ENCODE measurements at places on chromosomes 4 and X.

DNA sequence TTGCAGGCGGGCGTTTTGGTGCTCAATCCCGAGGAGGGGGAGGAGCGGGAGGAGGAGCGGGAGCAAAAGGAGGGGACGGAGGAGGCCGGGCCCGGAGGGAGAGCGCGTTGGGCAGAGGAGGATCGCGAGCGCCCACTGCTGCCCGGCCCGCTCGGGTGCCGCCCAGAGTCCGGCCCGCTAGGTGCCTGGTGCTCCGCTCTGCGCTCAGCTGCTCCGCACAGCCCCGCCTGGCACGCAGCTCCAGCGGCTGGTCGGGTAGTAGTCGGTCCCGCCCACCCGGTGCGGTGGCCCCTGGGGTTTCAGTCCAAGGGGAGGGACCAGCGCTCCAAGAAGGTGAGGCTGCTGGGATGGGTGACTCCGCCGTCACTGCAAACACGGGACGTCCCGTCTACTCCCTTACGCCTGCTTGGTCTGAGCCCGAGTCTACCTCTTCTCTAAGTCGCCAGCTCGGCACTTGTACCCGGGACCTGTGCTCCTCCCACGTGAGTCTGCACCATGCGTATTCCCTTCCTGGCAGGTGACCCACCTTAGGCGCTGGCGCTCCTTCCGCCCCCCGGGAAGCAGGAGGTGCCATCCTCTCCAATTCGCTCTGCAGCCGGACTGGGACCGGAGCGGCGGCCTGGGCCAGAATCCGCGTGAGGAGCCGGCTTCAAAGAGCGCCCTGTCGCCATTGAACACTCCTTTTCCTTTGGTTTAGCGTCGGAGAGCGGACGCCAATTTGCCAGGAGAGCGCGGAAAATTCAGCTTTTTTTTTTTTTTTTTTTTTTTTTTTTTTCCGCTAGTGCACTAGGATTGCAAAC is 405 bp upstream of the HS3ST1 start:
- peak; percentile 40 for DNase-seq

DNA sequence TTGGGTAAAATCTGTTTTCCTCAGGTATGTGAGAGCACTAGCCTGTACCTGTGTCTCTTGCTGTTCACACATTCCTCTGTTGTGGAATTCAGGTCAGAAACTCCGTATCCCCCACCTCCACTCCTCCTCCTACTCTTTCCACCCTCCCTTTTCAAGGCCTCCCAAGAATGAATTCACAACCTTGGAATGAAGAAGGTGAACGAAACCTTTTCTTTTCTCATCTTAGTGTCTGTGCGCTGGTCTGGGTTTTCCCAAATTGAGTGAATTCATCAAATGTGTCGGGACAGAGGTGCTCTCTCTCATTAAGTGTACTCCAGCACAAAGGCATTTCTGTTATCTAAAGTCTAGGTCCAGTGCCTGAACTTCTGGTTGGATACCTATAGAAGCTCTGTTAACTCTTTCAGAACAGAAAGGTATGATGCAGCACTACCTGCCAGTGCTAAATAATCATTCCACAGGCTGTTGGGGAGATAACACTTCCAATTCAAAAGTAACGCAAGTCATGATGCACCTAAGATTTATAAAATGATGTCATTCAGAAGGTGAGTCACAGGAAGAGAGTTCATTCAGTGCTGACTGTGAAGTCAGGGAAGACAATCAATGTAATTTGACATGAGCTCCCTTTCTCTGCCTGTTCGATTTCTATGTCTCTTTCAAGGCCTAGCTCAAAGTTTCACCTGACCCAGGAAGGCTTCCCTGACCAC is 41.9 kb downstream of the COL4A6 start:
- DNase-seq = peak; percentile 0

- no peak for DNase-seq
These were observed 54.7 kb downstream of the CD38 start for GRCh38 chr4:15832523-15833451.

- DNase-seq = no peak
These were observed 2.8 kb upstream of the SRP72 start for GRCh38 chr4:56464581-56464980.

GRCh38 chrX:84223261-84223660 is 35.3 kb upstream of the RPS6KA6 start:
- no peak for DNase-seq

DNA sequence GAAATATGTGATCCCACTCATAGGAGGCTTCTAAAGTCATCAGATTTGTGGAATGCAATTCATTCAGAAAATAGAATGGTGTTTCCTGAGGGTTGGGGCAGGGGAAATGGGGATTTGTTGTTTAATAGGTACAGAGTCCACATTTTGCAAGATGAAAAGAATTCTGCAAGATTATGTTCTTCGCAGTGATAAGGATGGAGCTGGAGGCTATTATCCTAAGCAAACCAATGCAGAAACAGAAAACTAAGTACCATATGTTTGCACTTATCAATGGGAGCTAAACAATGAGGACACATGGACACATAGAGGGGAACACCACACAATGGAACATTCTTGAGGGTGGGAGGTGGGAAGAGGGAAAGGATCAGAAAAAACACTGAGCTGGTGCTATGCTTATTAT is 144.3 kb upstream of the NLGN4X start:
- DNase-seq = no peak

GRCh38 chr4:185384930-185385331 is 10.8 kb downstream of the LRP2BP start:
- peak; percentile 13 for DNase-seq

- peak; percentile 91 for DNase-seq
These were observed 51.1 kb downstream of the TMEM156 start for GRCh38 chr4:38980903-38981676.

- DNase-seq = no peak
These were observed 88.3 kb upstream of the UNC5C start for GRCh38 chr4:95637043-95637600.

DNA sequence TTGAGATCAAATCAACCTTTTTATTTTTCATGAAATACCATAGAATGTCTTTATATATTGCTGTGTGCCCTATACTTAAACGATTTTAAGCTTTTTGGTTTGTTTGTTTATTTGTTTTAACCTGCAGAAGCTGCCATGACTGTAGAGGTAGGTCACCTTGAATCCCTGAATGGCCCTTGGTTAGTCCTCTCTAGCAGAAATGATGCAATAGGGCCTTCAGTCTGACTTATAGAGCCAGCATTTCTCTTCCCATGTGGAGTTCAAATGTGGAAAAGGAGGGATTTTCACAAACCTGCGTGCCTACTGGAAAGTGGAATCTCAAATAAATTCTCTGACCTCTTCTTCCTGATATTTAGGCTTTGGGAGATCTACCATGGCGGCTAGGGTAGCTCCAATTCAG is 327.9 kb downstream of the MAPK10 start:
- DNase-seq = peak; percentile 21

DNA sequence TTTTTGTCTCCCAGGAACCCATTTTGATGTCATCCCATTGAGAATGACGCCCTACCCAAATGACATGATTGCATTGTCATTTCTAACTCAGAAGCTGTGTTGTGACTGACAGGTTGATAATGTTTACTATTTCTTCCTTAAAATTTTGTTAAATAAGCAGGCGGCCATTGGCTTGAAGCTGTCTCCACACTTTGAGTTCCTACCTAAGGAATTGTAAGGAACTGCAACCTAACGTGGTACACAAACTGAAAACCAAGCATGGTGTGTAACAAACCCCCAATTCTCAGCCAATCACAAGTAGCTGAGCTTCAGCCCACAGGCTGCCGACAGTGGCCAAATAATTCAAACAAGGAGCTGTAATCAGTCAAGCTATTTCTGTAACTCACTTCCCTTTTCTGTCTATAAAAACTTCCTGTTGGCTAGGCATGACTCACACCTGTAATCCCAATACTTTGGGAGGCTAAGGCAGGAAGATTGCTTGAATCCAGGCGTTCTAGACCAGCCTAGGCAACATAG is 2.9 kb upstream of the MND1 start:
- DNase-seq = peak; percentile 63

GRCh38 chr4:41346306-41347061 is 89.8 kb downstream of the UCHL1 start:
- peak; percentile 72 for DNase-seq

DNA sequence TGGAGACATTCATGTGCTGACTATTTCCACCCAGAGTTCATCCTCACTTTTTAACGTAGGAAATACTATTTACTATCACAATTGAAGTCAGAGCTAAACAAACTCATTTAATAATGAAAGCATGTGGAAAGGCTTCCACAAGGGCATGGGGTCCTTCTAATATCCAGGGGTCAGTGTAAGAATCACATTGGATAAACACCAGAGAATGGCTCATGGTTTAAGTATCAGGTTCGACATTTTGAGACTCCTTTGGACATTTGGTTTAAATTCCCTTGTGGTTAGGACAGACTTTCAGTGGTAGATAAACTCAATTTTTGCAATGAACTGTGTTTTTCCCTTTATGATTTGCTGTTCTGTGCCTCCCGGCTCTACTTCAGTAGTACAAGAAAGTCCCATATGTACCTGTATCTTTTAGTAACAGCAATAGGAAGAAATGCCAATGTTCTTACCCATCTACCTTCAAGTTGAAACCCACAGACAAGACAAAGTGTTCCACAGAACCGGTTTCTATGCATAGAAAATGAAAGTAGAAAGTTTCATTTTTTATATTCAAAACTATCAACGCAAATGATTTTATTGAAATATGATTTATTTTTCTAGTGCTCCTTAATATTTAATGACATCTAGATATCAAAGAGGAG is 589.0 kb upstream of the FAM241A start:
- DNase-seq = peak; percentile 51

DNA sequence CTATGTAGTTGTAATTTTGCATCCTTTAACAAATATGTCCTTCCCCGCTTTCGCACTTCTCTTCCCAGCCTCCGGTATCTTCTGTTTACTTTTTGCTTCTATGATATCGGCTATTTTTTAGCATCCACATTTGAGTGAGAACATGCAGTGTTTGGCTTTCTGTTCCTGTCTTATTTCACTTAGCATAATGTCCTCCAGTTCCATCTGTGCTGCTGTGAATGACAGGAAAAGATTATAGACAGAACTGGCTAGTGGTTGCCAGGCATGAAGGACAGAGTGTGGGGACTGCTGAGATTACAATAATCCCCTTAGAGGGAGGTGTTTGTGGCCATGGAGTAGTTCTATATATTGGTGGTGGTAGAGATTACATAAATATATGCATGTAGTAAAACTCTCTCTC is 588.6 kb downstream of the NLGN4X start:
- no peak for DNase-seq

Data from fibroblast of skin of abdomen (primary cell).